ENCODE measurements at places on chromosomes 1 and 21. TPM values are rescaled to one million over a fixed set of nuclear protein-coding genes. Genes with fewer than 3 reads are reported as not detected.

Gene TCHH
- total RNA-seq, result 0.03 TPM

Gene C1orf116
- total RNA-seq, result under 0.01 TPM

Gene MAB21L3
- 0.03 TPM for total RNA-seq

Gene SPRR2A
- total RNA-seq, result not detected

Gene HEYL
- total RNA-seq, result 0.30 TPM

Gene GBP1
- 12.4 TPM for total RNA-seq

Gene LCE3D
- total RNA-seq, result not detected

Gene PLA2G5
- 0.52 TPM for total RNA-seq

Gene RNF186
- total RNA-seq, result not detected

Gene NAXE
- 49.4 TPM for total RNA-seq

Gene GPR37L1
- total RNA-seq, result not detected

Gene FAM72D
- total RNA-seq, result 0.36 TPM

Gene C4BPA
- not detected for total RNA-seq

Gene FMO2
- 11.8 TPM for total RNA-seq

Gene GPA33
- total RNA-seq, result not detected

Gene PTGS2
- total RNA-seq, result 59.8 TPM

Gene TSPEAR
- not detected for total RNA-seq

Gene TNFSF18
- total RNA-seq, result 0.46 TPM

Gene IGSF3
- 0.26 TPM for total RNA-seq

Gene LRRC7
- total RNA-seq, result not detected

Gene TAL1
- total RNA-seq, result 0.91 TPM

Gene TBX19
- total RNA-seq, result 1.2 TPM

Gene ADAMTS5
- 2.1 TPM for total RNA-seq

Gene C1QB
- not detected for total RNA-seq

Gene NUF2
- 7.0 TPM for total RNA-seq

Gene CD2
- total RNA-seq, result not detected

Gene LCE2B
- total RNA-seq, result not detected

Gene CELSR2
- total RNA-seq, result 6.3 TPM

Gene PDPN
- total RNA-seq, result 1.1 TPM
